DMS79 treated with DMSO at 0.1 percent for 48 hours (cell line): ENCODE measurements at places on chromosomes 11 and 22.

DNA sequence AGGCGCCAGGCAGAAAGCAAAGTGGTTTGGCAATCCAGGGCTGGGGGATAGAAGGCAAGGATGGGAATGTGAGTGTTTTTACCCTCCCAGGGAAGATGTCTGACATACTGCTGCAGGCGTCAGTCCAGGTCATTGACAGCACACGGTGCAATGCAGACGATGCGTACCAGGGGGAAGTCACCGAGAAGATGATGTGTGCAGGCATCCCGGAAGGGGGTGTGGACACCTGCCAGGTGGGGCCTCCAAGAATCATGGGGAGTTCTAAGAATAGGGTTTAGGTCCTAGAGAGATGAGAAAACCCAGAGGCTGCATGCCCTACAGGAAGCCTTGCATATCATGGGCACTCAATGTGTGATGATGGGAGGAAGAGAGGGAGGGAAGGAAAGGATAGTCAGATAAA lies 28.3 kb upstream of the SMIM35 start:
- no peak for DNase-seq

- peak; percentile 28 for DNase-seq
These were observed 31.6 kb upstream of the MYH9 start for GRCh38 chr22:36419177-36419911.

- no peak for DNase-seq
These were observed 29.2 kb downstream of the USP35 start for GRCh38 chr11:78217650-78218541.

DNA sequence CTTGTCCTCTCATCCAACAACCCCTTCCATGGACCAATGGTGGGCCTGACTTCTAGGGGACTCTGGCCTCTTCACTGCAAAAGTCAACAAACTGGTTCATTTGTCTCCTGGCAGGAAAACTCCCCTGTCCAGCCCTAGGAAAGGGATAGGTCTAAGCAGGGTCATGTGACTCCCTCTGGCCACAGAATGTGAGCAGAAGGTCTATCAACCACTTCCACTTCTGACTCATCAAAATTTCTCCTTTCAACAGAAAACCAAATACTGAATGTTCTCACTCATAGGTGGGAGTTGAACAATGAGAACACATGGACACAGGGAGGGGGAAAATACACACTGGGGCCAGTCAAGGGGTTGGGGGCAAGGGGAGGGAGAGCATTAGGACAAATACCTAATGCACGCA lies 1.3 kb upstream of the ISX start:
- DNase-seq: no peak

- peak; percentile 65 for DNase-seq
These were observed 17.8 kb upstream of the CARS1 start for GRCh38 chr11:3074912-3075589.

GRCh38 chr22:49964136-49965090 lies 3.8 kb downstream of the PIM3 start:
- no peak for DNase-seq

DNA sequence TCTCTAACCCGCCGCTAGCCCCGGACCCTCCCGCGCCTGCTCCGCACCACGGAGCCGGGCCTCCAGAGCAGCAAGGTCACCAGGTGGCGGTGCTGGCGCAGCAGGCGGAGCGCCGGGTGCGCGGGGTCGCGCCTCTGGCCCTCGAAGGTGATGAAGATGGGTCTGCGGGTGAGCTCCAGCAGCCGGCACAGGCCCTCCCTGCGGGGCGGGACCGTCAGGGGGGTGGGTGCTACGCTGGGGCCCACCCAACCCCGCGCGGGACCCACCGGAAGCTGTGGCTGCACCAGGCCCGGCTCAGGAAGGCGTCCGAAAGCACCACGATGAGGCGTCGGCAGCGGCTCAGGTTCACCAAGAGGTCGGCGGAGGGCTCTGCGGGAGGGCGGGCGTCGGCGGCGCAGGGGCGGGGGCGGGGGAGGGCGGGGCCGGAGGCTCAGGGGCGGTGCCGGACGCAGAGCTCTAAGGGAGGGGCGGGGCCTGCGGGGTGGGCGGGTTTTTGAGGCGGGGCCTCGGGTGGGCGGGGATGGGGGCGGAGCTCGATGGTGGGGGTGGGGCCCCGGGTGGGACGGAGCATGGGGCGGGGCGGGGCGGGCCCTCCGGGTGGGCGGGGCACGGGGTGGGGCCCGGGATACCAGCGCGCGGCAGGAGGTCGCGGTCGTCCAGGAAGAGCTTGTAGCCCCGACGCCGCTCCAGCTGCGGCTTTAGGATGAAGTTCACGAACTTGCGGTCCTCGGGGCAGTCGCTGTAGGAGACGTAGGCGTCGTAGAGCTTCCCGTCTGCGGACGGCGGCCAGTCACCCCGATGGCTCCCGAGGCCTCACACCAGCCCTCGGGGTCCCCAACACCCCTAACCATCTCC lies 7.8 kb downstream of the SIGIRR start:
- DNase-seq: no peak

DNA sequence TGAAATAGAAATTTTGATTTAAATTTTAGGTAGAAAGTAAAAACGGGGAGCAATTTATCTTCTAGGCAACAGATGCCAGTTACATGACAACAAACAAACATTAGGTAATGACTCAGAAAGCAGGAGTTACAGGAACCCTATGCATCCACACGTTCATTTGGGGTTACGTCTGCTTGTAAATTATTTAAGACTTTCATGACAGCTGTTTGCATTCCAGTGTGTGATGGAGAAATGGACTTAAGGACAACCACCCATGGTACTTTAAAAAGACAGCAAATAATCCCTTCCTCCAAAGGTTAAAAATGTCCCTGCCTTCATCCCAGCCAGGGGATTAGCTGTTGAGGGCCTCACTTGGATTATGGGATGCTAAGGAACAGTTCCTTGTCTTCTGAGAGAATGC lies 11.8 kb downstream of the E2F8 start:
- no peak for DNase-seq

- DNase-seq: no peak
These were observed 17.5 kb upstream of the RASL10A start for GRCh38 chr22:29332886-29333496.

- no peak for DNase-seq
These were observed 21.9 kb downstream of the HTR3B start for GRCh38 chr11:113926273-113927197.

- DNase-seq: no peak
These were observed 190.7 kb downstream of the UVRAG start for GRCh38 chr11:76005756-76006155.

DNA sequence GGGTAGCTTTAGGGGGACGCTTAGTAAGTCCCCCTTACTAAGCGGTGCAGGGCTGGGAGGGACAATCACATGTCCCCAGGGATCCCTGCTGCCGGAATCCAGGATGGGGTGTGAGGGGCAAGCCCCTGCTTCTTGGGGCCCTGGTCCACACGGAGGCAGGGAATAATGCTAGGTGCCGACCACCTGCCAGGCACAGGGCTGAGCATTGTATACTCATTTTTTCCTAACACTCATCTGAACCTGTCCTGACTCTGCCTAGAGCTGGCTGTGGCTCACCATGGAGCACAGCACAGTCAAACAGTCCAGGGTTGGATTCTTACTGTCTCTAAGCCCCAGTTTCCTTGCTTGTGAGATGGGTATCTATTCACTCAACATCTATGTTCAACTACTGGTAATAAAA lies 1.4 kb upstream of the LTBP3 start:
- no peak for DNase-seq

DNA sequence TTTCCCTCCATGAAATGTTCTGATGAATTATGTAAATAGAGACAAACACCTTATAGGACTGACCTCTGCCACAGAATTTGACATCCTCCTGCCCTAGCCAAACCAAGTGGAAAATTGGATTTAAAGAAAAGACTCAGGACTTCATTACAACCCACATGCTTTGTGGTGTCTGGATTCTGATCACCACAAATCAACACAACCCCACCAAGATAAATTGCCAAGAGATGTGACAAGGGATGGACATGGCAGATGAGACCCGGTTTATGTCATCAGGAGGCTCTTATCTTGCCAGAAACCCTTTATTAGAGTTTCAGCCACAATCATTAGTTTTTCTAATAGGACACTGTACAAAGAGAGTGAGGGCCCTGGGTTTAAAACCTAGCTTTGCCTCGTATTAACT lies 57.9 kb upstream of the SLC6A5 start:
- no peak for DNase-seq

GRCh38 chr22:48492366-48493320 lies 1335.0 kb downstream of the BRD1 start:
- peak; percentile 75 for DNase-seq

- no peak for DNase-seq
These were observed 3.9 kb upstream of the TRAF6 start for GRCh38 chr11:36513965-36514364.

- DNase-seq: no peak
These were observed 2.2 kb downstream of the SLC35C1 start for GRCh38 chr11:45806937-45807791.

- DNase-seq: no peak
These were observed 82.2 kb downstream of the PHF21B start for GRCh38 chr22:44927463-44928135.

- no peak for DNase-seq
These were observed 29.2 kb downstream of the PDGFD start for GRCh38 chr11:104134745-104135144.

GRCh38 chr11:109241988-109242536 lies 179.9 kb upstream of the C11orf87 start:
- no peak for DNase-seq

- DNase-seq: no peak
These were observed 471 bp upstream of the CEP126 start for GRCh38 chr11:101914341-101914737.

GRCh38 chr11:70371241-70371640 lies 27.1 kb upstream of the CTTN start:
- no peak for DNase-seq

DNA sequence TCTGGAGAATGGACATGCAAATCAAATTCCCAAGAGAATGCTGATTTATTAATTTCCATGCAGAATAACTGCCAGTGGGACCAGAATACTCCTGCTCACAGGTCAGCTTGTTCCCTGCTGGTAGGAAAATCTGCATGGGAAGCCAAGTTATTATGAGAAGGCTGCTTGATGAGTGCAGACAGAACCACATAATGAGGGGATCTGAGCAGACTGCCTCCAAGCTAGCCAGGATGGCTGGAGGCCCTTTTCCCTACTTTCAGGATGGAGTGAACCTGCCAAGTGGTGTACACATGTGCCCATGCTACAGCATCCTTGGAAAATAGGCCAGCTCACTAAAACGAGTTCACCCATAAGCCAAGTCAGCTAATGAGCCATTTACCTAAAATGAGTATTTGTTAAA lies 55.2 kb upstream of the ZBED5 start:
- no peak for DNase-seq

DNA sequence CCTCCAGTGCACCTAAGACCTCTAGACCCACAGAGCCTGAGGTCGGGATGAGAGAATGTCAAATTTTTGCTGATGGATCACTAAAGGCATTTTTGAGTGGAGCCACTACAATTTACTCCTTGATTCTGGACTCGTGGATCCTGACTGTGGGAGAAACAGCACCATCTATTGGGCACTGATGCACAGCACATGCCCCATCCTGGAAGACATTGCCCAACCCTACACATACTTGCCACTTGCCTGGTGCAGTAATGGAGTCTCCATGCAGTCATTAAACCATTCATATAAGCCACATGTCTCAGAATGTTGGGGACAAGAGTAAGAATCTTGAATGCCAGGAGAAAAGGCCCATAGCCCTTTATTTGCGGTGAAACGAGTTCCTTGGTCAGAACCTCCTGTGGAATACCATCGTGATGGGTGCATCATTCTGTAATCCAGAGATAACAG lies 103.9 kb downstream of the GGTLC2 start:
- no peak for DNase-seq

GRCh38 chr11:67463680-67464410 lies 5.2 kb downstream of the TMEM134 start:
- no peak for DNase-seq

GRCh38 chr11:20363149-20363499 lies 390 bp upstream of the HTATIP2 start:
- DNase-seq: no peak

- DNase-seq: peak; percentile 29
These were observed 2.2 kb upstream of the RPS19BP1 start for GRCh38 chr22:39534591-39535356.

DNA sequence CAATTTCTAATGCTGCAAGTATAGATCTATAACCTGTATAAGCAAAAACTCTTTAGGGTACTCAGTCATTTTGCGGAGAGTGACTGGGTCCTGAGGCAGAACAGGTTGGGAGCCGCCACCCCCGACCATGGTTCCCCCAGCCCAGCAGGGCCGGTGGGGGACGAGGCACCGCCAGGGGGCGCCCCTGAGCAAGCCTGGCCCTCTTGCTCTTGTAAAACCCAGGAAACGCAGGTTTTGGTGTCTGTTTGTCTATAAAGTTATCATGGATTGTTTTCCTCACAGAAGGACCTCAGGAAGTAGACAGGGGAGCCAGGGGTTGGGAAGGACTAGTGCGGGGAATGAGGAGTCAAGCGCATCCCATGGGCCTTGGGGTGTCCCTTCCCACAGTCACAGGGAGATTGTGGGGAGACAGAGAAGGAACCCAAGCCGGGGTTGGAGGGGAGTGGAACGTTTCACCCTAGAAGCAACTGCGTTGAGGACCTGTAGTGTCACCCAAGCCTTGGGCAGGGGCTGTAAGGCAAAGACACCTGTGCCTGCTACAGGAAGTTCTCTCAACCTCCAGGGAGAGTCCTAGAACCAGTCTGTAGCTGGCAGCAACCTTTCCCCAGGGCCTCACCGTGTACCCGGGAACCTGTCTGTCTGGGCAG lies 26.4 kb downstream of the KCTD17 start:
- no peak for DNase-seq

- peak; percentile 37 for DNase-seq
These were observed 39.7 kb upstream of the TH start for GRCh38 chr11:2211113-2211971.

- DNase-seq: no peak
These were observed 1.2 kb upstream of the ZBTB3 start for GRCh38 chr11:62755086-62755615.

GRCh38 chr11:7844986-7845385 lies 48.2 kb upstream of the OR5P2 start:
- DNase-seq: no peak

GRCh38 chr22:50481440-50482106 lies at the start of gene ADM2:
ADM2 (plus strand) TSS chr22:50481543; CDS start chr22:50481848, 305 bp downstream.
- no peak for DNase-seq

GRCh38 chr11:122439866-122440810 lies 215.4 kb upstream of the UBASH3B start:
- peak; percentile 80 for DNase-seq

DNA sequence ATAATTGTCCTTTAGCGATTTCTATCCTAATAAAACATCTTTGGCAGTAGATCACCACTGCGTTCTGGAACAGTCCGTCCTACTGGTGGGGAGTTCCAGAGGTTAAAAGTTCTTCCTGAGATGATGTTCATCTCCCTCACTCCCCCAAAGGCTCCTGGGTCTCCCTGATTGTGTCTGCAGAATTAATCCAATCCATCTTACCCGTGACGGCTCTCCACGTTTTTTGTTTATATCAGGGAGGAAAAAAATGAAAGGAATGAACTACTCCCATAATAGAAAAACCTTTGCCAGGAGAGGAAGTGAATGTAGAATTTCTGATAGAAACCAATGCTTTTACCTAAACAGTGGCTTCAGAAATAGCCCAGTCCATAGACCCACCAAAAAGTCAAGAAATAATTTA lies 81.6 kb downstream of the LARGE1 start:
- no peak for DNase-seq

- DNase-seq: no peak
These were observed 61.7 kb upstream of the CECR2 start for GRCh38 chr22:17307566-17307965.
